ENCODE measurements at places on chromosomes 3 and 15.
A peak's percentile ranks its signal among the peaks of the same experiment; 100 is the strongest.

DNA sequence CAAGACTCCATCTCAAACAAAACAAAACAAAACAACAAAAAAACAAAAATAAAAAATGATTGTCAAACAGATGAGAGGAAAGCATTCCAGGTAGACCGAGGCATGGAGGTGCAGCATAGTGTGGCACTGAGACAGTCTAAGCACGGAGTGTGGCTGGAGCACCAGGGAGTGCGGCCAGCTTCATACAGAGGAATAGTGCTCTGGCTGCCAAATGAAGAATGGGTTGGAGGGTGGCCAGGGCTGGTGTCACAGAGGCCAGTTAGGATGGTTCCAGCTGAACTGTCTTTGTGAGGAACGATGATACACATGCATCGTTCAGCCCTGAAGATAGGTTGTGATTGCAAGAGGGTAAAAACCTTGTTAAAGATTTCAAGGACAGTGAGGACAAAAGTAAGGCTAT lies 28.3 kb downstream of the MITF start:
- DNase-seq: no peak

DNA sequence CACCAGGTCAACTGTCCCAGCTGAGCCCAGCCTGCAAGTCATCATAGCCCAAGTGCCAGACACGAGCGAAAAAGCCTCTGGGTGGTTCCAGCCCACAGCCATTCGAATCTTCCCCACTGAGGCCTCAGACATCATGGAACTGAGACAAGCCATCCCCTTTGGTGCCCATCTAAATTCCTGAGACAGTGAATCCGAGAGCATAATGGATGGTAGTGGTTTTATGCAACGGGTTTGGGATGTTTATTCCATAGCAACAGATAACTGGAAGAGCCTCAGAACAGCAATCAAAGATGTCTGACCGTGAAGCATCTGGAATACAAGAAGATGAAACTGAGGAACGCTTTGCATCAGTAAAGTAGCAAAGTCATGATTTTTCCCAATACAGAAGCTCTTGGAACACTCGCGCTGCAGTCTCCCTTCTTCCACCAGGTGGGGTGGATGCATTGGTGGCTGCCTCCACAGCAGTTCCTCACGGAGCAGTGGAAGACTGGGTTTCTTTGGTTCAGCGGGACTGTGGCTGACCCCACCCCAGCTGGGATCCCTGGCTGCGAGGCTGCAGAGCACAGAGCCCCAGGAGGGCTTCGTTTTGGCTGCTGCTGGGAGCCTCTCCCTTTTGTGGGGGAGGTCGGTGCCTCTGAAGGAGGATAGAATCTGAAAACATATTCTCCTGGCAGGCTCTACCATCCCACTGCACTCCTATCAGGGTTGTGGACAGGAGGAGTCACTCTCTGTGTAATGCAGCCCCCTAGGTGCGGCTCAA lies 26.4 kb upstream of the PDE8A start:
- peak; percentile 81 for DNase-seq

DNA sequence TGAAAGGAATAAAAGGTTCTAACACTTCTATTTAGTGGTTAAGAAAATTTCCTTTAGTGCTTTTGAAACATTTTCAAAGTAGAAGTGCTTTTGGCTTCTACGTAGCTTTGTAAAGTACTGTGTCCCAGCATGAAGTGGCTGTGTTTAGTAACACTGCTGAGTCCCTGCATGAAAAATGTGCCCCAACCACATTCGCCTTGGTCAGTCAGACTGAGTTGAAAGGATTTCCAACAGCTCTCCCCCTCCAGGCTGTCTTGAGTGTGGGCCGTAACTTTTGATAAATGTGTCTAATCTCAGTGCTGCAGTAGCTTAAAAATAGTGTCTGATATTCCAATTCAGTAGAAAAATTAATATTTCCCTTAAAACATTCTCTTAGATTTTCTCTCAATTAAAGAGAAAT lies 115.0 kb downstream of the NR1D2 start:
- DNase-seq: peak; percentile 58

- DNase-seq: no peak
These were observed 40.3 kb downstream of the CFAP100 start for GRCh38 chr3:126434931-126435411.

DNA sequence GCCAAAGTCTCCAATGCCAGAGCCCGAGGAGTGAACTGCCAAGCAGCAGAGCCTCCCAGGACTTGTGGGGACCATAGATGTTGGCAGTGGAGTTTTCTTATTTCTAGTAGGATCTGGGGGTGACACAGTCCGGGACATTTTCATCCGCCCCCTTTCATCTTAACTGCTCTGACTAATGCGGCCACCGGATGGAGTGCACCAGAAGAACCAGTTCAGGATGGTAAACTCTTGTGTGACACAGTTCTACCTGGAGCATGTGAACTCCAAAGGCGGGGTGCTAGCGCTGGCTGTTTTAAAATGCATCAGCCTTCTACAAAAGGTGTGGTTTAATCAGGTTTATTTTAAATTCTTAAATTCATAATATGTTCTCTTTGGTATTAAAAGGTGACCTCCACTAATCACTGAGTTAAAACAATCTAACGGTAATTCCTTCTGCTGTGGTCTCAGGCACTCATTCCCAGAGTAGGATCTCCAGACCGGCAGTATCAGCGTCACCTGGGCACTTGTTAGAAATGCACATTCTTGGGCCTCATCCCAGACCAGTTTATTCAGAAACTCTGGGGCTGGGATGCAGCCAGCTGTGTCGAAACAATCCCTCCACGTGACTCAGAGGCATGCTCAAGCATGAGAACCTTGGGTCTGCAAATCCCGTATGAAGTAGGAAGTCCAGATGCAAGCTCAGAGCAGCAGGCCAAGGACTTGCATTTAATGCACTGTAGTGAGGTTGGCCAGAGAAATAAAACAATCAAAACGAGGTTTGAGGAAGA lies 105.5 kb downstream of the GABRB3 start:
- no peak for DNase-seq

DNA sequence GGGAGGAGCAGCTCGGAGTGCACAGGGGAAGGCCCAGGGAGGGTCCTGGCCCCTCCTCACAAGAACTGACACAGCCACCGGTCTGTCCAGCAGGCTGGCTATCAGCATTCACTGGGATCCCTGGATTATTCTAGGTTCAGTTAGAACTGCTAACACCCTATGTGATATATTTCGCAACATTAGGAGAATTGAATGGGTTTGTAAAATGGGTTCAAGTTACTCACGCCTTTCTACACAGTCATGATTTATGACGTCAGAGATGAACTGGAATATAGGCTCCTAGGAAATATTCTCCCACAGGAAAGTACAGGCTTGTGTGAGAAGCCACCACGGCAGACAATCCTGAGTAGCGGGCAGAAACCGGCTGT lies 969 bp upstream of the BSN start:
- peak; percentile 45 for DNase-seq

GRCh38 chr3:195549931-195550519 lies 6.9 kb upstream of the PPP1R2 start:
- peak; percentile 31 for DNase-seq

- no peak for DNase-seq
These were observed 77.9 kb upstream of the PRR23C start for GRCh38 chr3:139122612-139123011.

- DNase-seq: peak; percentile 22
These were observed 511.9 kb downstream of the ZIC1 start for GRCh38 chr3:147921051-147921450.

- DNase-seq: no peak
These were observed 50.9 kb downstream of the ABHD2 start for GRCh38 chr15:89138999-89139612.

- DNase-seq: no peak
These were observed 198.9 kb downstream of the ADAMTS9 start for GRCh38 chr3:64488939-64489338.

- peak; percentile 88 for DNase-seq
These were observed 117.3 kb upstream of the PLXND1 start for GRCh38 chr3:129723558-129724324.

- no peak for DNase-seq
These were observed 59.2 kb upstream of the KLF13 start for GRCh38 chr15:31267161-31268107.

GRCh38 chr3:194908496-194908895 lies 222.8 kb downstream of the FAM43A start:
- DNase-seq: no peak

GRCh38 chr3:39639344-39640236 lies 169.8 kb upstream of the MYRIP start:
- DNase-seq: peak; percentile 91

- peak; percentile 94 for DNase-seq
These were observed 438.7 kb upstream of the C2CD4B start for GRCh38 chr15:62603742-62604141.

DNA sequence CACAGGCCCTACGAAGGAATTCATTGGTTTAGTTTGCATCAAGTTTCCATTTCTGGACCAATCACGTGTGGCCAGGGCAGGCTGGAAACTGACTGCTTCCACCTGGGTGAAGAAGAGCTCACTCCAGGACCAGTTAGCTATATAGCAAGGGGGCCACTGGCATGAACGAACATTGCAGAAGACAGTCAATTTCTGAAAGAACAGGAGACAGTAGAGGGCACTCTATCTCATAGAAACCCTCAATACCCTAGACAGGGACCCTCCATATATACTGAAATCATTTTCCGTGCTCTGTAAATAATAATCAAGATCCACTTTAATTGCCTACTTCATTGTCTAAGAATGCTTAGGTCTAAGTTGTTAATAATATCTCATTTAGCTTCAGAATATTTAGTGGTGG lies 215.6 kb downstream of the CADPS start:
- no peak for DNase-seq

GRCh38 chr3:43515970-43516635 lies 105.7 kb downstream of the ANO10 start:
- DNase-seq: no peak

- DNase-seq: no peak
These were observed 31.1 kb downstream of the EIF1B start for GRCh38 chr3:40340541-40341170.

DNA sequence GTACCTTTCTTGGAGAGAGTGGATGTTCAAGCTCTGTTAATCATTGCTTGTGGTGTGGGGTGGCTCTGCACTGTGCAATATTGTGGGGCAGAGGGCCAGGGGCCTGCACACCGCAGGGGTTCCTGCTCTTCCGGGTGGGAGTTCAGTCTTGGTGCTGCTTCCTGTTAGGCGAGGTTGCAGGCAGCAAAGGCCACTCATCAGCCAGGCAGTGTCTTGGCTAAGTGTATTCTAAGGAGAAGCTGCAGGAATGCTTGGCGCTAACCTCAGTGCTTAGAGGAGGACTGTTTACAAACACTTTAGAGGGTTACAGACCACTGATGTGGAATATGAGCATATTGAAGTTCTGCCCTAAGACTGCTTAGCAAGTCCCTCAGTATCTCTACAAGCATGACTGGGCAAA lies 81.7 kb downstream of the CEP63 start:
- no peak for DNase-seq

All from fibroblast of villous mesenchyme (primary cell).